ENCODE measurements at places on chromosomes 1 and 21. TPM values are rescaled to one million over a fixed set of nuclear protein-coding genes. Genes with fewer than 3 reads are reported as not detected.

DNA sequence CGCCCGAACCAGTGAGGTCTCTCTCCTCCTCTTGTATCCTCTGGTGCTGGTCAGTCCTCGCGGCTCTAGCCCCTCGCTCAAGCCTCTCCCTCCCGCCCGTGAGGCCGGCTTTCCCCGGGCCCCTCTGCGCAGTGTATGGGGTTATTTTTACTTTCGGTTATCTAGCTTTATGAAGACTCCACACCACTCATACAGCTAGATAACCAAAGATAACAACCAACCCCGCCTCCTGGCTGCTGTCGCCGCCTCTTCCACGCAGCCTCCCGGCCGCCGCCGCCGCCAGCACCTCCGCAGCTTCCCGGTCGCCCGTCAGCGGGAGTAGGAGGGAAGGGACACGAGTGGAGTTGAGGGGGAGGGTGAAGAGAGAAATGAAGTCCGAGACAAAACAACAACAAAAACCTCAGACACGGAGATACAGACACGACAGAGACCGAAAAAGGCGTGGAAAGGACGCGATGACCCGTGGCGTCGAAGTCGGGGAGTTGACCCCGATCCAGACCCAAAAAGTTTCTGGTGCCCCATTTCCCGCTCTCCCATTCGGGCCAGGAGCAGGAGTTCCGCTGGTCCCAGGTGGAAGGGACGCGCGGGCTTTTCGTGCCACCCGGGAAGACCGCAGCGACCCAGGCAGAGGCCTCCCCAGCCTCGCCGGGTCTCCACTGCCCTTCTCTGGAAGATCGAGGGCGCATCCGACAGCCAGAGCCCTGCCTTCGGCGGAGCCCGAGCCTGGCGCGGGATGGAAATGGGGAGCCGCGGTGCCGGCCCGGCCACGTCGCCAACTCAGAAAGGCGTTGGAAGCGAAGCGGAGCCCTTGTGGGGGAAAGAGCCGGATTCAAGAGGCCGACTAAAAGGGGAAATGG lies 51.4 kb downstream of the RHBG start:
- peak; percentile 36 for DNase-seq

The TP73 gene
- not detected for total RNA-seq

The TSPAN2 gene
- 12.2 TPM for total RNA-seq

DNA sequence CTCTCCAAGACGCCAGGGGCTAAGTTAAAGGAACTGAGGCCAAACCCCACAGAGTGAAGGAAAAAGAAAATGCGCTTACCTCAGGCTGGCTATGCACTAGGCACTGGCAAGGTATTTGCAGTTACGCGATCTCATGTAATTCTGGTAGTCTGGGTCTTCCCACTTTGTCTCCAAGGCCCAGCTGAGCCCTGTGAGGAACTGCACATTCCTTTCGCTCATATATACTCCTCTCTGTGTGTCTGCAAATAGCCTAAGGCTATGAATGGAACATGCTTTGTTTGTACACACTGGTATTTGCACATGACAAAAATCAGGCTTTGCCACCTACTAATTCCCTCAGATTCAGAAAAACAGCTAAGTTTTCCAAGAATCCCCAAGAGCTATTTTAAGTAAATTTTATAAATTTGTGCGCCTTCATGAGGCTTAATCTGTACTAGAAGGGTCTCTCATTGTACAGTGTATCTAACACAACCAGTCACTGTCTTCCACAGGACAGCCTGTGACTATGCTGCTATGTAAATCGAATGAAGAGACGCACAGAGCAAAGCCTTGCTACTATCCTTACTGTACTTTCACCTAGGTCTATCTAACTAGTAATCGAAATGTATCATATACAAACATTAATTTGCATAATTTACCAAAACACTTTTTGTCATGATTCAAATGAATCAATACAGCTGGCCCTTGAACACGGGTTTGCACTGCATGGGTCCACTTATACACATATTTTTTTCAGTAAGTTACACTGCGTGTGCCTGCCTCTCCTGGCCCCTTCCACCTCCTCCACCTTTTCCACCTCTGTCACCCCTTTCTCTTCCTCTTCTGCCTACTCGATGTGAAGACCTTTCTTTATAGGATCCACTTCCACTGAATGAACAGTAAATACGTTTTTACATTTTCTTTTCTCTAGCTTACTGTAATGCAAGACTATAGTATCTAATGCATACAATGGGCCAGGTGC lies 87.0 kb downstream of the SIPA1L2 start:
- DNase-seq = no peak

GRCh38 chr1:84643183-84643582 lies 47.1 kb downstream of the SSX2IP start:
- DNase-seq = no peak
